ENCODE measurements at places on chromosomes 1 and 21. TPM values are rescaled to one million over a fixed set of nuclear protein-coding genes. Genes with fewer than 3 reads are reported as not detected.

Gene HCRTR1
- total RNA-seq: 0.44 TPM

GRCh38 chr1:106515375-106515774 is 541.1 kb upstream of the PRMT6 start:
- H3K4me3 ChIP-seq: no peak overlapping the region
- no peaks in the 10 kb centered on the region for H3K36me3 ChIP-seq
- no peak for DNase-seq
- H3K27me3 ChIP-seq: no peaks in the 10 kb centered on the region

DNA sequence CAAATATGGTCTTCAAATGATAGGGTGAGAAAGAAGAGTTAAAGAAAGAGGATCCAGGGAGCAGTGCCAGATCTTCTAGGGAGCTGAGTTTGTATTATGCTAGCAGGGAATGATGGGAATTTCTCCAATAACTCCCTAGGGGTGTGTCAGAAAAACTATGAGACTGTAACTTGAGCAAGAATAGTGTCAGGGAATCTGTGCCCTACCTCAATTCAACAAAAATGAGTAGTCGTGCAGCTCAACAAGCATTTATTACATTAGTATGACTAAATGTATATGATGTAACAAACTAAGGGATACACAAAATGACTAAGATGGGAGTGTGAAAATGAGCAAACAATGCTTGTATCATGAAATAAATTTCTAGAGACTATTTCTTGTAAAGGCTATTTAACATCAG is 24.2 kb downstream of the SPAG17 start:
- no peaks in the 10 kb centered on the region for H3K27me3 ChIP-seq
- H3K27ac ChIP-seq: no peak overlapping the region
- no peak for DNase-seq
- no peaks in the 10 kb centered on the region for H3K36me3 ChIP-seq

DNA sequence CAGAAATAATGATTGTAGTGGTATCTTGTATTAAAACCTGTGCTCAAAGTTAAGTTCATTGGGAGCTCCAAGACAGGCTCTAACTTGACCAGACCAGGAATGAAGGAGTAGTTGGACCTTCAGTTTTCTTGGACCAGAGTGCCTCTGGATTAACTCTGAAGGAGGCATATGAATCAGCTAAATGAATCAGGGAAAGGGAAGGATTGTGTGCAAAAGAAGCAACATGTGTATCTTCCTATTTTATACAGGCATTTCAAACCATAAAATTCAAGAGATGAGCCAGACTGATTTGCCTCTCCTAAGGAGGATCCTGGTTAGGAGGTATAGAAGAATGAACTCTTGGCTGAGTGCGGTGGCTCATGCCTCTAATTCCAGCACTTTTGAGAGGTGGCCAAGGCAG is 71.4 kb downstream of the CC2D1B start:
- no peak overlapping the region for H3K4me3 ChIP-seq
- peaks cover 7% of the 10 kb centered on the region for H3K36me3 ChIP-seq
- DNase-seq: no peak

DNA sequence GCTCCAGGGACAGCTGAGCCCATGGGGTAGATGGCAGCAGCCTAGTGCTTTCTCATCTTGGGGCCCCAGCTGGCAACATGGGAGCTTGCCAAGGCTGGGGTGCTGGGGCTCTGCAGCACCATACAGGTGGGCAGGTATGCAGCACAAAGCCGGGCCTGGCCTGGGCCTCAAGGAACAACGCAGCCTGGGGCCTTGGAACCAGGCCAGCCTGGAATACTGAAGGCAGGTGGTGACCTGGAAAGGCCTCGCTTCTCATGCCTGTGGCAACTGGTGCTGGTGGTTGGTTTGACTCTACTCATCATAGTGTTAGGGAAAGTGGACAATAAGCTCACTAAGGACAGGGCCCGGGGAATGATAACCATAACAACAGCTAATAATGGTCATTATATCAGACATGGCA is 27.0 kb upstream of the SDHB start:
- H3K4me3 ChIP-seq: no peak overlapping the region
- peaks cover 10% of the 10 kb centered on the region for H3K27me3 ChIP-seq
- H3K4me1 ChIP-seq: no peaks in the 10 kb centered on the region
- DNase-seq: no peak
- H3K36me3 ChIP-seq: no peaks in the 10 kb centered on the region
- no peak overlapping the region for H3K27ac ChIP-seq

- H3K27me3 ChIP-seq: no peaks in the 10 kb centered on the region
- peak; percentile 70 for DNase-seq
- peak overlapping the region; percentile 0 for H3K4me3 ChIP-seq
These were observed 24.8 kb upstream of the RNF19B start for GRCh38 chr1:32989160-32990050.

DNA sequence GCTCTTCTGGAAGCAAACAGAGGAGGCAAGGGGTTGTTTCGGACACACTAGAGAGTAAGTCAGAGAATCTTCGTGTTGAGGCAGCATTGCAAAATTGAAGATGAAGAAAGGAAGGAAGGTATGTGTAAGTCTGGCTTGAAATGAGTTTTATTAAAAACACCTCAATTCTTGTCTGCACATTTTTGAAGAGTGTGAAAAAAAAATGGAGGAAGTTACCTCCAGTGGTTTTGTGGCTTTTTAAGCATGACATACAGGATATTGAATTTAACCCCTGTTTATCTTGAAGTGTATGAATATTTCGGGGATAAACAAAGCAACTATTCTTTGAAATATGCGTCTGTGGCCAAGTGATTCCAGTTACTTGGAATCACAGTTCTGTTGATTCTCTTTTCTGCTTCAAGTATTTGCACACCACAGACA is 203.2 kb upstream of the SGIP1 start:
- H3K27me3 ChIP-seq: no peaks in the 10 kb centered on the region
- H3K36me3 ChIP-seq: no peaks in the 10 kb centered on the region
- H3K4me3 ChIP-seq: no peak overlapping the region
- peak overlapping the region; percentile 90 for H3K27ac ChIP-seq
- DNase-seq: no peak

DNA sequence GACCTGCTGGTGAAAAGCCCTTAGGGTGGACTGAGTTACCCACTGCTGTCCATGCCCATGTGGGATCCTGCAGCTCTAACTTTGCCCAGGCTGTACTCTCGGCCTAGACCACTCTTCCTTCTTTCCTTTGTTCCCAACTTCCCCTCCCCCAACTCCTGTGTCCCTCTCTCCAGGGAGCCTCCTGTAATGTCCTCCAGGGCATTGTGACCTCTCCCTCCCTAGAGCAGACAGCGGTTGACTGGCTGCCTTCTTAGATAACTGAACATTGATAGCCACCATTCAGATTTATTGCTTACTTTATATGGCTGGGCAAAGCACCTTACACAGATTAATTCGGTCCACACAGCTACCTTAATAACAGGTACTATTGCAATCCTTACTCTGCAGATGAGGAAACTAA is 5.0 kb downstream of the RUNX1 start:
- peaks cover 72% of the 10 kb centered on the region for H3K27me3 ChIP-seq
- H3K27ac ChIP-seq: no peak overlapping the region
- no peak for DNase-seq
- H3K4me1 ChIP-seq: peaks cover 5% of the 10 kb centered on the region
- no peak overlapping the region for H3K4me3 ChIP-seq
- no peaks in the 10 kb centered on the region for H3K36me3 ChIP-seq

DNA sequence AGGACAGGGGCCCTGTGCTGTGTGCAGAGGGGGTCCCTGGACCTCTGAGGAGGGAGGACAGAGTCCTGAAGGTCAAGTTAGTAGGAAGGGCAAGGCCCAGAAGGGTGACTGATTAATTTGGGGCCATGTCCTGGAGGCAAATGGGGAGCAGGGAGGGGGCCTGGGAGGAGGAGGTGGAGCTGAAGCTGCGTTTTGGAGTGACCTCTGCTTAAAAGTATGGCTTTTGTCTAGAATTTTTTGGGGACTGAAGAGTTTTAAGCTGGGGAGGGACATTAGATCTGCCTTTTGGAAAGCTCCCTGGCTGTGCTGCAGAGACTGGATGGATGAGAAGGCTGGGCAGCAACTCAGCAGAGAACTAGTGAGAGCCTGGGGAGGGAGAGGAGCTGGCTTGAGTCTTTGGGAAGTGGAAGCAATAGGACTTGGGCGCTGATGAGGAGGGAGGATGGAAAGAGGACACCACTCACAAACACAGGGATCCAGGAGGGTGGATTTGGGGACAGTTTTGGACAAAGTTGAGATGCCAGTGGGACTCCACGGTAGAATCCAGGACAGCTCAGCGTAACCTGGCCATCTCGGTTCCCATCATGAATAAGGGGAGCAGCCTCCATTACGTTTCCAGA is 52.9 kb downstream of the ACBD3 start:
- no peak for DNase-seq
- peaks cover 12% of the 10 kb centered on the region for H3K4me1 ChIP-seq
- H3K36me3 ChIP-seq: no peaks in the 10 kb centered on the region
- no peaks in the 10 kb centered on the region for H3K27me3 ChIP-seq
- no peak overlapping the region for H3K27ac ChIP-seq

- no peak overlapping the region for H3K4me3 ChIP-seq
- peaks cover 42% of the 10 kb centered on the region for H3K4me1 ChIP-seq
- peaks cover 6% of the 10 kb centered on the region for H3K36me3 ChIP-seq
- no peak for DNase-seq
- H3K27ac ChIP-seq: peak overlapping the region; percentile 36
- H3K27me3 ChIP-seq: no peaks in the 10 kb centered on the region
These were observed 369.6 kb downstream of the RYR2 start for GRCh38 chr1:237411621-237412020.

- no peaks in the 10 kb centered on the region for H3K36me3 ChIP-seq
- H3K27me3 ChIP-seq: peaks cover 92% of the 10 kb centered on the region
- H3K27ac ChIP-seq: peak within 1 kb of the TSS; percentile 96
- peaks cover 74% of the 10 kb centered on the region for H3K4me1 ChIP-seq
- H3K4me3 ChIP-seq: peak within 1 kb of the TSS; percentile 87
- peak; percentile 51 for DNase-seq
These were observed at the start of gene PRDM16 for GRCh38 chr1:3068564-3069431. TSS of gene PRDM16 (plus strand) at chr1:3069203. CDS start at chr1:3069260, 57 bp downstream.

DNA sequence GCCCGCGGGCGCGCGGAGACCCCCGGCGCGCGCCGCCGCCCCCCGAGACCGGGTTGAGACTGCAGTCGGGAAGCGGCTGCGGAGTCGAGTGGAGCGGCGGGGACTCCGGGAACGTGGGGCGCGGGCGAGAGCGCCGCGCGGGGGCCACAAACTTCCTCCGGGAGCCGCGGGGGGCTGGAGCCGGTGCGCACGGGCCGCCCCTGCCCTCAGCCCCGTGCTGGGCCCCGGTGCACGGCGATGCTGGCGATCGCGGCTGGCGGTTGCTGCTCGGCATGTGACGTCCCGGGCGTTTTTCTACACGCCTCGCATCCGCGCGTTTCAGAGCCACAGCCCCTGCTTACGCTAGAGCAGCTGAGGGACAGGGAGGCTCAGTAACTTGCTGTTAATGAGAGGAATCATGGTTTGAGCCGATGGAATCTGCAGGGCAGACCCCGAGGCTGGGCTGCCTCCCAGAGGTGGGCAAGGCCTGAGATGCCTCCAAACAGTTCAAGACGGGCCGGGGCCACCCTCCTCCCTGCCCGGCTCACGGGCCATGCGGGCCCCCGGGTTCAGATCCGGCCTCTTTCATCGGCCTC is 520 bp downstream of the TMEM201 start:
- H3K27ac ChIP-seq: peak overlapping the region; percentile 83
- H3K36me3 ChIP-seq: no peaks in the 10 kb centered on the region

GRCh38 chr1:87735750-87736149 is 407.1 kb downstream of the LMO4 start:
- no peaks in the 10 kb centered on the region for H3K27me3 ChIP-seq
- no peak for DNase-seq
- H3K4me3 ChIP-seq: no peak overlapping the region
- no peaks in the 10 kb centered on the region for H3K36me3 ChIP-seq
- no peak overlapping the region for H3K27ac ChIP-seq

DNA sequence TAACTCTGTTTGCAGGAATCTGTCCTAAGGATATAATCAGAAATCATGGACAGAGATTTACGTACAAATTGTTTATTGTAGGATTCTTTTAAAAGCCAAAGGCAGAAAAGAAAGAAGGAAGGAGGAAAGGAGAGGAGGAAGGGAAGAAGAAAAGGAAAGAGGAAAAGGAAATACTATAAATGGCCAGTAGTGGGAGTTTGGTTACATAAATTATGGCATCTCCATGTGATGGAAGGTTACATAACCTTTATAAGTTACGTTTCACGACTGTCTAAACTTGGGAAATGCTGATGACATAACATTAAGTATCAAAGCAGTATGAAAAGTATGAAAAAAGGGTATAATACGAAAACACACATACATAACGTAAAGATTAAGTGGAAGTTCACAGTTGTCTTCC is 39.0 kb downstream of the SMYD2 start:
- peaks cover 64% of the 10 kb centered on the region for H3K36me3 ChIP-seq
- no peak for DNase-seq

DNA sequence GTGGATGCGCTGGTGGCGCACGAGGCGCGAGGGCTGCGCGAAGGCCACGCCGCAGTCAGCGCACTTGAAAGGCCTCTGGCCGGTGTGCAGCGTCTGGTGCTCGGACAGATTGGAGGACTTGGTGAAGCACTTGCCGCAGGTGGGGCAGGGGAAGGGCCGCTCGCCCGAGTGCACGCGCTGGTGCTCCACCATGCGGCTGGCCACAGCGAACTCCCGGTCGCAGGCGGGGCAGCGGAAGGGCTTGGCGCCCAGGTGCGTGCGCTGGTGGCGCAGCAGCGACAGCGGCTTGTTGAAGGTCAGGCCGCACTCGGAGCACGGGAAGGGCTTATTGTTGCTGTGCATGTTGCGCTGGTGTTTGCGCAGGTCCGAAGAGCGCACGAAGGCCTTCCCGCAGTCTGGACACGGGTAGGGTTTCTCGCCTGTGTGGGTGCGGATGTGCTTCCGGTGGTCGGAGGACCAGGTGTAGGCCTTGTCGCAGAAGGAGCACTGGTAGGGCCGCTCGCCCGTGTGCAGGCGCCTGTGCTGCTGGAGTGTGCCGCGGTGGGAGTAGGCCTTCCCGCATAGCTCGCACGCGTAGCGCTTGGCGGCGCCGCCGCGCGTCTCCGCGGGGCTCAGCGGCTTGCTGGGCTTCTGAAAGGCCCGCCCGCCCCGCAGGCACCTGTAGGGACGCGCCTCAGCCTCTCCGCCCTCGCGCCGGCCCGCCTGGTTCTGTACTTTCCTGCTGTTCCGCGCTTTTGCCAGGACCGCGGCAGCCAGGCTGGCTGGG is 4.7 kb downstream of the ZNF648 start:
- peak overlapping the region; percentile 52 for H3K4me3 ChIP-seq
- DNase-seq: no peak
- H3K4me1 ChIP-seq: peaks cover 9% of the 10 kb centered on the region
- H3K36me3 ChIP-seq: no peaks in the 10 kb centered on the region

All from left ventricle myocardium inferior (tissue), 1 donor.